ENCODE measurements at places on chromosomes 5 and 9.

- DNase-seq: no peak
Measured at GRCh38 chr9:551986-552929, 289.2 kb upstream of the DMRT1 start.

GRCh38 chr5:150108711-150109514 is 22.6 kb upstream of the CSF1R start:
- DNase-seq: no peak

DNA sequence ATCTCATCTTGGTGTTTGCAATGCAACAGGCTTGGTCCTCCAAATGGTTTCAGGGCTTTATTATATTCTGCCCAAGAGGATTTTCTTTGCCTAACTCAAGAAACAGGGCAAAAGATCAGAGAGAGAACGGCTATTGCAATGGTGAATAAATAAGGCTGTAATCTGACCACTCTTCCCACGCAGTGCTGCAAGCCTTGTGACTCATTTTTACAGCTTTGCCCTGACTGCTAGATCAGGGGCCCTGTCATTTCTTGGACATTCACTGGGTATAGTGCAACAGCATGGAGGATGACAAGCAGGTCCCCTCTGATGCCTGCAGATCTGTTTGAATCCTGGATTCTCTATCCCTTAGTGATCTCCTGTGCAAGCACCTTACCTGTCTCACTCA is 459.1 kb downstream of the EBF1 start:
- DNase-seq: no peak

DNA sequence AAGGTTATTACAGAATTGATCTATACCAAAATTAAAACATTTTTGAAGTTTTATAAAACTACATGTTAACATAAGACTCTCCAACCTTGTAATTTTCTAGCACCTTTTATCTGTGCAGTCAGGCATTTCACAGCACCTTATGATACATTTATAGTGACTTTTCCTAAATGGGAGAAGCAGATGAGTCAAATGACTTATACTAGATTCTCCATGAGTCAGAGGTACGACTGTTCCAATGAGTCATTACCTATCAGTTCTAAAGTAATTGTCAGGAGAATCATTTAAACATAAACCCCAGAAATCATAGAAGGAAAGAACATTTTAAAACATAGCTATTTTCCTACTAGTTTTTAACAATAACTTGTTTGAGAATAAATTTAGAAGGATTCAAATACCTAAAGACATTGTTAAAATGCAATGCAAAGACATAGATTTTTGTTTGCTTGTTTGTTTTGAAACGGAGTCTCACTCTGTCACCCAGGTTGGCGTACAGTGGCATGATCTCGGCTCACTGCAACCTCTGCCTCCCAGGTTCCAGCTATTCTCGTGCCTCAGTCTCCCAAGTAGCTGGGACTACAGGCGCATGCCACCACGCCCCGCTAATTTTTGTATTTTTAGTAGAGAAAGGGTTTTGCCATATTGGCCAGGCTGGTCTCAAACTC is 34.7 kb upstream of the DMXL1 start:
- no peak for DNase-seq
